Naive B cell (primary cell): ENCODE measurements at places on chromosomes 12 and 14. TPM values are rescaled to one million over a fixed set of nuclear protein-coding genes. Genes with fewer than 3 reads are reported as not detected.

The CBLN3 gene
- 0.70 TPM for polyA plus RNA-seq

The PARP11 gene
- 7.5 TPM for polyA plus RNA-seq

The TOMM20L gene
- polyA plus RNA-seq: not detected

The RDH16 gene
- polyA plus RNA-seq: not detected

The GALNT9 gene
- polyA plus RNA-seq: not detected

The DAAM1 gene
- 11.1 TPM for polyA plus RNA-seq
